ENCODE measurements at places on chromosomes 12 and 14.

GRCh38 chr12:26297396-26298070, 102.2 kb downstream of the SSPN start:
- no peak for DNase-seq

GRCh38 chr12:6386491-6386890, 2.5 kb downstream of the LTBR start:
- DNase-seq: no peak

- DNase-seq: no peak
These were observed 54.0 kb downstream of the SYNE3 start for GRCh38 chr14:95462491-95462890.

DNA sequence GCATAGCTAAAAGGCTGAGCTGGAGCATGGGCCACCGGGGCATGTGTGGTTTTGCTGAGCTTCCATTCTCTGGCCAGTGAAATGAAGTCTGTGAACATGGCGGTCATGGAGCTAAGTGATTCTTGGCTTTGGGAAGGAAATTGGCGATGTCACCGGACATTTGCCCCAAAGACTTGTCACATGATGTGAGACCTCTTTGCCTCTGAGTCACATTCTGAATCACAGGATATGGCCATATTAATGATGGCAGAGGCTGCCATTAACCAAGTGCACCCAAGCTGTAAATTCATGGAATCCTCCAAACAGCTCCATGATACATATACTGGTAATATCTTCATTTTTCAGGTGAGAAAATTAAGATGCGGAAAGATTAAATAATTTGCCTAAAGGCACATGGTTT, 27.4 kb upstream of the BATF start:
- DNase-seq: no peak

DNA sequence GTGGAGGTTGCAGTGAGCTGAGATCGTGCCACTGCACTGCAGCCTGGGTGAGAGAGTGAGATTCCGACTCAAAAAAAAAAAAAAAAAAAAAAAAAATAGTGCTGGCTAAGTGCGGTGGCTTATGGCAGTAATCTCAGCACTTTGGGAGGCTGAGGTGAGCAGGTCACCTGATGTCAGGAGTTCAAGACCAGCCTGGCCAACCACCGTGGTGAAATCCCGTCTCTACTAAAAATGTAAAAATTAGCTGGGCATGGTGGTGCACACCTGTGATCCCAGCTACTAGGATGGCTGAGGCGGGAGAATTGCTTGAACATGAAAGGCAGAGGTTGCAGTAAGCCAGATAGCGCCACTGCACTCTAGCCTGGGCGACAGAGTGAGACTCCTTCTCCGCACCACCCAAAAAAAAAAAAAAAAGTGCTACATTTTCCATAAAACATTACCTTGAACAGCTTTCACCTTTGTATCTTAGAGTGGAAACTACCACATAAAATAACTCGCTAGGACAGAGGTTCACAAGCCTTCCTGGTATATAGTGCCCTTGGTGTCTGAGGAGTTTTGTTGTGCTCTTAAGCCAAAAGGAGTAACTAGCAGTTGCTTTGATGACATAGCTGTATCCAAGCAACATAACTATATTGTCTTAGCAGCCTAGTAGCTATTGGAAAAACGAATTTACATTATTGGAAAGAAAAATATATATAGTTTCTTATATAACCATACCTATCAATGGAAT, 11.1 kb downstream of the PTGES3 start:
- no peak for DNase-seq

DNA sequence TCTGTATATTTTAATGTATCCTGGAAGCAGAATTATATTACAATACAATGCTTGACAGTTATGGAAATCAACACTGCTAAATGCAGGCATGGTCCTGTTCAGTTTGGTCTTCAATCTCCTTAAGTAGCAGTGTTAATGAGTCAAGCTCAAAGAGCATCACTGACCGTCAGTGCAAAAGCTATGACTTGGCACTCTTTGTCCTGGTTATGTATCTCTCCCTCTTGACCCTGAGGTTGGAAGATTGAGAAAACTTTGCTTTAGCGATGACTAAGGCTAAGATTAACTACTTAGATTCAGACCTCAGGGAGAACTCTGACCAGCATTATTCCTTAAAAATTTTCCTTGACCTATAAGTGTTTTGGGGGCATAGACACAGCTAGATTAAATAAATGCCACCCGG, 10.9 kb downstream of the CLEC7A start:
- DNase-seq: no peak

All from umbilical cord (tissue), 2 donors.